AG08396 (cell line): ENCODE measurements at places on chromosomes 2 and 18.

DNA sequence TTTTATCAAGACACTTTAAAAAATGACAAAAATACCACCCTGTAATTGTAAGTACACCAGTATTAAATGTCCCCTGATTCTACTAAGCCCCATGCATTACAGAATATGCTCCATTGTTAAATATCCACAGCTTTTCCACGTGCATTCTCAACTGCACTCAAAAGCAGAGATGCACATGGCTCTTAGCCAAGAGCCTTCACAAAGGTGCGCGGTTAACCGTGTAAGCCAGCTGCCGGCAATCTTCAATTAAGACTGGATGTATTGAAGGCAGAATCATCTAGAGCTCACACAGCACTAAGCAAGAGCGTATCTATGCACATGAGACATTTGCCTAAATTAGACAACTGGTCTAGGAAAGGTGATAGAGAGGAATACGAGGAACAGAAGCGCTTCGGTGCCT, 278.3 kb downstream of the NAPG start:
- no peak for DNase-seq

DNA sequence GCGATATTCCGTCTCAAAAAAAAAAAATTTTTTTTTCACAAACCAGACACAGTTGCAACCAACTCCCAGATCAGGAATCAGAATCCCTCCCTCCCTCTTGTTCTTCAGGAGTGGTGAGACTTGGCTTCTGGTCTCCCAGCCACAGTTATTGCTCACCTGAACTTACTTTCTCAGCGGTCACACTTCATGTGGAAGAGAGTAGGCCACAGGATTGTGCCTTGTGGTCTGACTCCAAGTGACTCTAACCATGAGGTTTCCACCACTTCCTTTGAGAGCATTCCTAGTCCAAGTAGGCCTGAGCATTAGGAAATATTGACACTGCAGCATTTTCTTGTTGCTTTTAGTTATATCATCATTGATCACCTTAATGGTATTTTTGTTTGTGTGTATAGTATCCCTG, 12.1 kb downstream of the FMNL2 start:
- peak; percentile 39 for DNase-seq

DNA sequence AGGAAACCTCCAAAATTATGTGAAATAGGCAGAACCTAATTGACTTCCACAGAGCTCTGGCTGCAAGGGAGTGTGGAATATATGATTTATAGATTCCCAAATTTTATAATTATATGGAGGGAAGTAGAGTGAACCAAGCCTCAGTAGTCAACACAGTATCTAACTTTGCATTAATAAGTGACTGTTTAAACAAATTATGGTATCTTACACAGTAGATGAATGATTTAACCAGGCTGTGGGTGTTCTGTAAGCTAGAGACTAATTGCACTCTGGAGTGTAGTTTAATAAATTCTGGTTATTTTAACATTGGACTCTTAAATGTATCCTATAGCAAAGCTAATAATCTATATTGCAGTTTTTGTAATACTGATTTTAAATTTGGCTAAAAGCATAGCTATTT, 183.5 kb downstream of the KIAA1328 start:
- no peak for DNase-seq

GRCh38 chr2:74481431-74481830, 1.4 kb downstream of the CCDC142 start:
- no peak for DNase-seq

DNA sequence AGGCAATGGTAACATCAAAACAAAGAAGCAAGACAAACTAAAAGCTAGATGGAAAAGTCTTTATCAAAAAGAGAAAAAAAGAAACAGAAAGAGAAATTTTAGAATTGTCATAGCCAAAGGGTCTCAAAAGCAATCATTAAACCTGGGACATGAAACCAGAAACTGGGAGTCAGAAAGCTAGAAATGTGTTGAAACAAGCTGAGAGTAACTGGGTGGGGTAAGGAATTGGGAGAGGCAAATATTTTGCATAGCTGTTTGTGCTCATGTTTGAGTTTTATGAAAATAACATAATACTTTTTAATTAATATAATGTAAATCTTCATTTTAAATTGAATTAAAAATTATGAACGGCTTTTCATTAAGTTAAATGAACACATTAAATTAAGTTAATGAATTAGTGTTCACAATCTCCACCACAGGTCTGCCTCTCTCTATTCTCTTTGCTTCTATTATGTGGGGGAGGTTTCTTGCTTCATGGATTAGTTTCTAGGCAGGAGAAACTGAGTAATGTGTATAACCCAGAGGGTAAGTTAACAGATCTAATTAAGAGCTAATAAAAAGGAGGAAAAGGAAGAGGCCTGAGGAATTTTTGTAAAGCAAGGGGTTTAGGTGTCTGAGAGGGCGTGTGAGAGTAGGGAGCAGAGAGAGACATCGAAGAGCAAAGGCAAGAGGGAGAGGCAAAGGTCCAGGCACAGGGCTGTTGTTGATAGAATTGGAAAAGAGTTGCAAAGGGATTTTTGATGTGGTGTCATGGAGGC, 20.0 kb upstream of the SERPINB2 start:
- no peak for DNase-seq

GRCh38 chr18:79687806-79688205, 8.2 kb downstream of the CTDP1 start:
- DNase-seq = no peak

DNA sequence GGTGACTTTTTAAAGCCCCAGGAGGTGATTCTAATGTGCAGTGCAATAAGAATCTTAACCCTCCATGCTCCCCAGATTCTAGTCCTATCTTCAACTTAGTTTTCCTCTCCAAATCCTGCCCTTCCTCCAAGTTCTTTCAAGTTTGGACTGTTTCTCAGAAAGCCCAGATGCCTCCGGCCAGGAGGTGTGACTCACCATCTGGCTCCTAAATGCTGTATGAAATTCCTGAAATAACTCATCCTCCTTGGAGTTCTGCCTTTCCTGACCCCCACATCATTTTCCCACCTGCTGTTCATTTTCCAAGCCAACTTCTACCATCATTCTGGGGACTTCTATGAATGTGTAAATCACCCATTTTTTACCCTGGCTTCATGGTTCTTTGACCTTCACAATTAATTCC, 118.2 kb upstream of the NOL4 start:
- DNase-seq = peak; percentile 8

DNA sequence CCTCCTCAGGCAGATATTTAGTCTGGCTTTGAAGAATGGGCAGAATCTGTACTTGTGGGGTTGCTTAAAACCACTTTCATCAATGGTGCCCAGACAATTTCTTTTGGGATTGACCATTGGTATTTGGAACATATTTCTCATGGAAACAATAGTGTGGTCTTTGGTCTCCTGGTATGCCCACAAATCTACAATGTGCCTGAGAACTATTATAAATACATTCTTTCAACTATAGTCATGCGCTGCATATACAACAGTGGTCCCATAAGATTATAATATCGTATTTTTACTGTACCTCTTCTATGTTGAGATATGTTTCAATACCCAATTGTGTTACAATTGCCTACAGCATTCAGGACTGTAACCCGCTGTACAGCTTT, 34.8 kb upstream of the PPP4R1 start:
- no peak for DNase-seq

GRCh38 chr2:54306556-54306955, 50.5 kb upstream of the TSPYL6 start:
- DNase-seq = peak; percentile 19

DNA sequence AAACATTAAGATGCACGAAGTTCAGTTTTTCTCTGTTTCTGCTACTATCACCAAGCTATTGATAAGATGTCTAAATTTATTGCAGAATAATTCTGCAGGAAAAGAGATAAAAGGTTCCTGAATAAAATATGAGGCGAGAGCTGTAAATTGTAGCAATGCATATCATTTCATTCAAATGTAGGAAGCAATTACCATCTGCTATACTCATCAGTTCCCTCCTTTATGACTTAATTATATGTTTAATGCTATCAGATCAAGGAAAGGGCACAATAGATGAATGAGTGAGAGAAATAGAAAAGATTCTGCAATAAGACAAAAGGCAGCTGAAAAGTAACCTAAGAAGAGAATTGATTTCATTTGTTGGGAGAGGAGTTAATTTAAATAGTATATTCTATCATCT, 108.2 kb upstream of the GALNT5 start:
- DNase-seq = no peak
